ENCODE measurements at places on chromosomes 13 and 19. TPM values are rescaled to one million over a fixed set of nuclear protein-coding genes. Genes with fewer than 3 reads are reported as not detected.

- DNase-seq = no peak
Measured at GRCh38 chr13:91381371-91381770, 17.1 kb upstream of the GPC5 start.

DNA sequence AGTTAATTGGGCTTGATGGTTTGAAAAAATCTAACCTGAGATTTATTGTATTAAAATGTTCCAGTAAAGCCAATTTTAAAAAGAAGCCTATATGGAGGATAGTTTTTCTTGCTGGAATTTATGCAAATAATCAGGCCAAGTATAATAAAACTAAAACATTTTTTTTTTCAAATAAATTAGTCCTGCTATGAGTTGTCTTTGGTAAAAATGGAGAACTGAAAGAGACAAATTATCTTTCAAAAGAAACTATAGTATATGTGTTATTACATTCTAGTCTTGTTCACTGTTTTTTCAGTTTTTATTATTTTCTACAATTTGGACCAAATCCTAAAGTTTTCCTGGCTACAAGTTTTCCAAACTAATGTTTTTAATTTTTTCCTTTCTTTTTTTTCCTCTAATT lies 468.9 kb downstream of the UQCRFS1 start:
- DNase-seq = no peak

The KLK1 gene
- 0.34 TPM for total RNA-seq

The BRSK1 gene
- 1.0 TPM for total RNA-seq

DNA sequence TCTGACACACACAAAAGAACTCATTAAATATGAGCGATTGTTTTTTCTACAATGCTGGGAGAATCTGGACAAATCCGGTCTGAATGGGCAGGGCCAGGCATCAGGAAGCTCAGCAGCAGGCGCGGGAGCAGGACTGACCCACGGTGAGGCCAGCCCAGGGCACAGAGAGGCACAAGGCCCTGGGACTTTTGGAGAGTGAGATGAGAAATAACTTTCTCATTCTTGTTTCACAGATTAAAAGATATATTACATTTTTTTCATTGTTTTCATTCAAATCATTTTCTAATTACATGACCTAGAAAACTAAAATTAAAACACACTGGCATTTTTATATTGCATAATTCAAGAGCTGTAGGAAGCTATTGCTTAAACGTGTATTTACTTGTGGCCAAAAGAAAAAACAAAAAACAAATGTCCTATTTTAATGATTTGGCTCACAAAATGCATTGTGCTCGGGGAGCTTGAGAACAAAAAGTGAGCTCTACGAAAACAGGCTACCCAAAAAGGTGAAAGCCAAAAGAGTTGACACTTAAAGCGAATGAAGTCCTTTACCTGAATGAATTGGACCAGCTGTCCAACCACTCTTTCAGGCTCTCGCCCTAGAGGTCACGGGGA lies 133.1 kb downstream of the TNFRSF19 start:
- no peak for DNase-seq

GRCh38 chr19:54478677-54479266 lies 5.7 kb upstream of the CDC42EP5 start:
- DNase-seq = no peak

DNA sequence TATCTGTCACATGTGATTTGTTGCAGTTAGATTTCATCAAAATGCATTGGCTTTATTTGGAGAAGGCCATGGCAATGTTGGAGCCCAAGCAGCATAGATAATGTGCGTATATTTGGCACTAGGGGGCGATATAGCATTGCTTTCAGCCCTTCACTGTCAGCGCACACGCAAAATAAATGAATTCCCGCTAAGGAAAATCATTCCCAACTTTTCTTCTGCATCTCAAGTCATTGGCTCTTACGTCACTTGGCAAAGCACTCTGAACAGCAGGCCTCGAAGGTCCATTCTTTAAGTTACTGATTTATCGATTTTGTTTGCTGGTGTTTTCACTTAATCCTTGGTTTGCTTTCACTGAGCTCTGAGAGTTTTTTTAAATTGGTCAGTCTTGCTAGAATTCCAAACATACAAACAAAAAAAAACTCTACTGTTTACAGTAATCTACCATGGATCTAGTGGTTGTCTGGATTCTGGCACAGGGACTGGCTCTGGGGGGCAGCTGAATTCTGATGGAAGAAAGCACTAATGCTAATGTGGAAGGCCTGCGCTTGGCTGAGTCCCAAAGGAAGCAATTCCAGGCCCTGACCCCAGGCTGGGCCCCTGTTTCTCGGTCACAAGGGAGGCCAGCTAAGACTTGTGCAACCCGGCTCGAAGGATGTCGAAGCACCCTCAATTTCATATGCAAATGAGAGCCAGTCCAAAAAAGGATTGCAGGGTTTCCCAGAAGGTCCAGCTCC lies 97.7 kb upstream of the IPO5 start:
- DNase-seq = peak; percentile 80

The CYP4F3 gene
- 0.37 TPM for total RNA-seq

DNA sequence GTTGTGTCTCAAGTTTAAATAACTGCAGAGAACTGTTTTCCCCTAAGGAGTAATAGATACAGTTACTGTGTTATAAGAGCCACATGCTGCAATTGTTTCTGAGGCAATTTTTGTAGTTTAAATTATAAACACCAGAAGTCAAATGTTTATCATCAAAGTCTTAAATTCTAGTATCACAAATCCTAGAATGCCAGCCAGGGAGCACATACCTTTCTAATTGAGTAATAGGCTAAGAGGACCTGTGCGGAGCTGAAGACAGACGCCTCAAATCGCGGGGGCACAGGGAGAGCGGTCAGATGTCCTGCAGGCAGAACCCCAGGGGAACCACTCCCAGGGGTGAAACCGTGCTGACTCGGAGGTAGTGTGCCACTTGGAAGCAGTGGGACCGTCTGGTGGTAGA lies 65.2 kb upstream of the TNFRSF19 start:
- DNase-seq = no peak

DNA sequence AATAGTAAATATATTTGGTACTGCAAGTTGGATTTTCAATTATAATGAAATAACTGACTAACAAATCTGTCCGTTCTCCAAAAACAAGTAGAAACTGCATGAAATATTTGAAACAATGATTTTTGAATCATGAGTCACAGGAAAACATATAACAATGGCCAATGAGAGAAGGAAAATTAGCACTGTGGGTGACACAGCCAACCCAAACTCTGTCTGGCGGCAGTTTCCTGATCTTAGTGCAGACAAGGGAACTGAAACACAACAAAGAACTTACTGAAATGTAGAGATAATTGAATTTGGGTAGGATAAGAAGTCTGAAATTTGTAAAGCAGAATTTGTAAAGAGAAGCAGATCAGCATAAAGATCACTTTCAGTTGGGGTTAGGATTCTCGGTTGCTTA lies 2743.3 kb upstream of the PCDH20 start:
- no peak for DNase-seq

GRCh38 chr13:114161644-114162532 lies 17.2 kb upstream of the CFAP97D2 start:
- DNase-seq = peak; percentile 43

The WDR88 gene
- not detected for total RNA-seq
